Mesothelial cell of epicardium (in vitro differentiated cells): ENCODE measurements at places on chromosomes 12 and 14.

DNA sequence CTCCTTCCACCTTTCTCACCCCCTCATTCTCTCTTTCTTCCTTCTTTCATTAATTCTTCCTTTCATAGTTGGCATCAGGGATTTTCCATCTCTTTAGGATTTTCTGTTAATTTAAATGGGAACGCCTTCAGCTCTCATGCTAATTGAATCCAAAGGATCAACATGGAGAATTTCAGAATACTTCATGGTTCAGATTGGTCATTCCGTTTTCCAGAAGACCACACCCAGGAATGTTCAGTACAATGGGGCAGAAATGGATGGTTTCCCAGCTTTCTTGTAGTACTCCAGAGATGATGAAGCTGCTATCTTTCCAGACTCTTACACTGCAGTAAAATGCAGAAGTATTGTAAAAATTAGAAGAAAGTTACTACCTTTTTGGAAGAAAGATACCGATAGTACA is 440.0 kb downstream of the DAD1 start:
- no peak for DNase-seq

DNA sequence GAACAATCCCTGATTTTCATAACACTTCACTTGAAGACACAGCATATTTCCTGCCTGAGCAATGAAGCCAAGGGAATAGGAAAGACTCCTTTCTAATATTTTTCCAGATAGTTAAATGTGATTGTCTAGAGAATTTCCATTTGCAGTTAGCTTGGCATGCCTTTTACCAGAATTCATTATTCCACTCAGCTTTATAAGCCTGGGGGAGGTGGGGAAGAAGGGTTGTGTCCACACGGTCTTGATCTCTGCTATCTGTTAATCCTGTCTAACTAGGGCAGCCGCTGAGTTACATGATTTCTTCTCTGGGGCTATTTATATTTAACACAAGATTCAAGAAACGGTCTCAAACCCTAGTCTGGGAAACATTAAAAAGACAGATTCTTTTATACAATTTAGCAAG is 146.6 kb upstream of the FSCB start:
- DNase-seq, result no peak

- no peak for DNase-seq
Measured at GRCh38 chr12:98469109-98469508, 46.3 kb upstream of the TMPO start.

DNA sequence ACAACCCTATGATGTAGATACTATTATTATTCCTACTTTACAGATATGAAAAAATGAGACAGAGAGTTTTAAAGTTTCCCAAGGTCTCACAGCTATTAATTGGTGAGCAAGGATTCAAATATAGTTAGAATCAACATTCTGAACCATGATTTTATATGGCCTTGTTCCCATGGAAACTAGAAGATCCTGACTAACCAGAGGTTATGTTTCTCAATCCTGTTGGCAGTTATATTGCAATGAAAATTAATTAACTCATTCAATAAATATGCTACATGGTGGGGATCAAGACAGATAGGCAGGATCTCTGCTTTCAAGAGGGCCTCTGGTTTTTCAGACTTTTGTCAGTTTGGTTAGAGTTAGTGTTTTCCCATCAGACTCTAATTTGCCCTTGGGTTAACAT is 9.3 kb upstream of the FUT8 start:
- no peak for DNase-seq

DNA sequence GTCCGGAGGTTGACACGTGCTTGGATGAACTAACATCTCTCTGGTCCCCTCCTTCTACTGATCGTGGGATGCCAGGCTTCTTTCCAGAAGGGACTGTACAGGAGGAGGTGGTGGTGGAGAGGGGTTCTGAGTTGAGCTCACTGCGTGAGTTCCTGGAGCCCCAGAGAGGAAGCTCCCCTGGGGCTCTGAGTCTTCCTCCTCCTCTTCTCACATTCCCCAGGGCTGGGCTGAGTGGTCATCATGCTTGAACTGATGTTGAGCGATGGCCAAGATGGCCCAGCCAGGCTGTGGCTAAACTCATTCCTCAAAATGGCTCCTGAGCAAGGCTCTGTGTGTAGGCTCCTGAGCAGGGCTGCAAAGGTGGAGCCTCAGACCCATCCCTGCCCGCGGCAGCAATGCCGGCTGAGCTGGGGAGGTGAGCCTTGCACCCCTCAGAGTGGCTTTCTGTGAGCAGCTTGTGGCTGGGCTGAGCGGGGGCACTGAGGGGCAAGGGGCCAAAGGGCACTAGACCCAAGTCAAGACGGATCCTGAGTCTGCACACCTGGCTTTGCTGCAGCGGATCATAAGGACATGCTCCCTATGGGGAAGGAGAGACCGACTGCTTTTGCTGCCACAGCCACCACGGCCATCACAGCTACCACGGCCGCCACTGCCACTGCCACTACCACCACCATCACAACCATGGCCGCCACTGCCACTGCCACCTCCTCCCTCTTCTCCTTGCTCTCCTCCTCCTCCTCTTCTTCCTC is 35.4 kb downstream of the MEG3 start:
- DNase-seq, result no peak

GRCh38 chr12:88237954-88238353 is 95.8 kb downstream of the TMTC3 start:
- no peak for DNase-seq

DNA sequence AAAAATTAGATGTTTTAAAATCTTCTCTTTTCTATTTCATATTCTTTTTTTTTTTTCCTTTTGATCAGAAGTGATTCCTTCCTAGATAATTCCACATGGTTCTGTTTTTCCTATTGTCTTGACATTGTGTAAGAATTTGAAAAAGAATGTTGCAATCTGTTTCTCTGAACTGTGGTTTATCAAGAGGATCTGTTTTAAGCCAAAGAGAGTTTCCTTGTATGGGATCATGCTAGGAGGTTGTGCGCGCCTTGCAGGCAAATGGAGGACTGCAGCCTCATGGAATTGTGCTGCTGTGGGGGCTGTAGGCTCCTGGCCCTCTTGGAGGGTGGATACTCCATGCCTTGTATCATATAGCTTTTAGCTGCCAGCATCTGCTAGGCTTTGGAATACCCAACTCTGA is 43.3 kb upstream of the MBIP start:
- DNase-seq, result no peak

GRCh38 chr12:53956914-53957536 is 2.3 kb downstream of the HOXC12 start:
- DNase-seq, result no peak

GRCh38 chr12:50620109-50620977 is 115.6 kb downstream of the DIP2B start:
- no peak for DNase-seq

DNA sequence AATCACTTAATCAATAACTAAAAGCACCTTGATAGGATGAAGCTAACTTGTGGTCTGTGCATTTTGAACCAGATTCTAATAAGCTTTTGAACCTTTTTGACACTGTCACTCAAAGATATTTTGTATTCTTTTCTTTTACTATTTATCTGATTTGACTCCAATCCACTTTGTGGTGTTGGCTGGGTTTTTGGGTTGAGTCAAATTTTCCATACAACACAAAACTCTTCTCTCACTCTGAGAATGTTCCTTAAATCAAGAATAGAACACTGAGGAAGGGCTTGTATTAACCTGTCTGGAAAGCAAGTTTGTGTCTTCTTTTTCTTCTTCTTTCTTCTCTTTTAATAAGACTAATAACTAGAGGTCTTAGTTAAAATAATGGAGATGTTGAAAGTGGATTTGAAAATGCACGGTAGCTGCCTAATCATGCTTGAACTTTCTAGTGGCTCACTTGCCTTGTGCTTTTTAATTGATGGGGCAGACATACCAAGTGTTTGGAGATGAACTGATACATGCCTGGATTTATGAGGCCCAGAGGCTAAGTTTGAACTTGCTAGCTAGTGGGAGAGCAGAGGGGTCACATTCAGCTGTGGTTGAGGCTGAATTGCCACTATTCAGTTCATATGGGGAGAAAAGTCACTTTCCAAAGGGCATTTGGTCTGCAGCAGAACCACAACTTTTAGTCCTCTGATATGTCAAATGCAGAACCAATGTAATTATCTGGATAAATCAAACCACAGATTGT is 93.5 kb upstream of the PTHLH start:
- no peak for DNase-seq

GRCh38 chr12:43580601-43581000 is 28.6 kb upstream of the ADAMTS20 start:
- DNase-seq, result no peak

DNA sequence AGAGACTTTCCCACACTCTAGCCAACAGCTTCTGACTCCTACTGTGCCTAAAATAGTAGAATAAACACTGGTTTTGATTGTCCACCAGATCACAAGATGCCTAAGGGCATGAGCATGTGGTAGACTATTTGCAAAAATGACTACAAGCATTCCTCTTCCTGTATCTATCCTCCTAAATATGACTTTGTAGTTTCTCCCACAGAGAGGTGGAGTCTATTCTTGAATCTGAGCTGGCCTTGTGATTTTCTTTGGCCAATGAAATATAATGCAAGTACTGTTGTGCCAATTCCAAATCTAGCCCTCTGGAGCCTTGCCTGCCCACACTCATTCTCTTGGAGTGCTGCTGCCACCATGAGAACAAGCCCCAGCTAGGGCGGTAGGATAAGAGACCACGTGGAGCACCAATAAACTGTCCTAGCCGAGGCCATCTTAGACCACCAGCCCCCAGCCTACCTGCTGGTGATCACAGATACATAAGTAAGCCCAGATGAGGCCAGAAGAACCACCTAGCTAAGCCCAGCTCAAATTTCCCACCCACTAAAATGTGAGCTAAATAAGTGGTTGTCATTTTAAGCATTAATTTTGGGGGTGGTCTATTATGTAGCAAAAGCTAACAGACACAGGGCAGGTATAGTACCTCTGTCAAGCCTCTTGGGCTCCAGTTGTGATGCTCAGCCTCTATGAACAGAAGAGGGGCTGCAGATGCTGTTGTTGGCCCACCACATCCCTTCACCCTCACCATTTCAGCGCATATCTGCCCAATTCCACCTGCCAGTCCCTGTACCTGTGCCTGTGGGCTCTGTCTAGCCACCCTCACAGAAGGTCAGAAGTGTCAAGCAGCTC is 17.9 kb downstream of the ZFP36L1 start:
- no peak for DNase-seq

- DNase-seq, result no peak
Measured at GRCh38 chr14:42013559-42013958, 406.9 kb downstream of the LRFN5 start.

DNA sequence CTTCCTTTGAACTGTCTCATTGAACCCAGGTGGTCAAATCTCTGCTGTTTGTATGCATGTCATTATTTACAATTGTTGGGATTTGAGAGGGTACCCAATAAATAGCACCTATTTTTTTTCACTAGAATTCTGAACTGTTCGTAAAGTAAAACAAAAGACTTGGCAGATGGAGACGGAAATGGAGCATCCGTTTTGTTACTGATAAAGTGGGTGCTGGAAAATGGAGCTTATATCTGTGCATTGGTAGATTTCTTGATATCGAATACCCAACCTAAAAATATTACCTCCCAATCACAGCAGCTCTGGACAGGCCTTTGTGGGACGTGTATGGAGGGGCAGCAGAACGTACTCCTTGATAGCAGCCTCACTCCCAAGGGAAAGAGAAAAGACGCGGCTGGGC is 224.4 kb downstream of the C12orf75 start:
- DNase-seq, result no peak
